ENCODE measurements at places on chromosomes 5 and 9.

DNA sequence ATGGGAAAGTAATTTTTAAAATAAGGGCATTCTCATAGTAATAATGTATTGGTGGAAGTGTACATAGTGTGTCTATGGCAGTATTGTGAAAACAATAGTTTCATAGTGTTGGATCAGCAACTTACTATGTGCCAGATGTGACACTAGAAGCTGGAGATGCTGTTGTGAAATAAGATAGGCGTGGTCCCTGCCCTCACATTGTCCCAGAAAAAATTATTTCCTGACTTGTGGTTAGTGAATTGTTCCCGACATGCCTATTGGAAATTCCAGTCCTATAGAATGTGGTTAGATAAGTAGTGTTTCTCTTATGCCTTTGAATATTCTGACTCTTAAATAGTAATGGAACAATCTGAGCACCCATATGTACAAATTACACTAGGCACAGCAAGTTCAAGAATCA lies 55.3 kb upstream of the MTAP start:
- no peak for DNase-seq

DNA sequence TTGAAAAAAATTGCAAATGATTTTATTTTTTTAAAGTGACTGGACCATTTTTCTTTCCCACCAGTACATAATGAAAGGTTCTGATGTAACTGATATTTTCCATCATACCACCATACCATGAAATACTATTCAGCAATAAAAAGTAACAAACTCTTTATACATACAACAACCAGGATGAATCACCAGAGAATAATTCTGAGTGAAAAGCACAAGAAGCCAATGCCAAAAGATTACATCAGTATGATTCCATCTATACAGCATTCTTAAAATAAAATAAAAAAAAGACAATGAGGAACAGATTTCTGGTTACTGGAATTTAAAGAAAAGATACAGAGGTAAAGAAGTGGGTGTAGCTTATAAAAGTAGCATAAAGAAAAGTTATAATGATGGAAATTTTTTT lies 423.7 kb upstream of the ST8SIA4 start:
- DNase-seq: no peak

DNA sequence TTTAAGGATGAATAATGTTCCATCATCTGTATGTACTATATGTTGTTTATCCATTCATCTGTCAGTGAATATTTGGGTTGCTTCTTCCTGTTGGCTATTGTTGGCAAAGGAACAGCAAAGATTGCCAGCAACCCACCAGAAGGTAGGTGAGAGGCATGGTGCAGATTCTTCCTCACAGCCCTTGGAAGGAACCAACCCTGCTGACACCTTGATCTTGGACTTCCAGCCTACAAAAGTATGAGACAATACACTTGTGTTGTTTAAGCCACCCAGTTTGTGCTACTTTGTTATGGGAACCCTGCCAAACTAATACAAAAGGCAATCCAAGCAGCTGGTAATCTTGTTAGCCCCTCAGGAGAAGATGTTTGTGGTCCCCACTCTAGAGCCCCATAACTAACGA lies 122.0 kb downstream of the CARTPT start:
- no peak for DNase-seq

- no peak for DNase-seq
These were observed 52.6 kb downstream of the ADAMTS16 start for GRCh38 chr5:5192681-5193080.

- DNase-seq: no peak
These were observed 29.2 kb upstream of the IL31RA start for GRCh38 chr5:55821731-55822512.

GRCh38 chr9:17401858-17402257 lies 177.0 kb upstream of the SH3GL2 start:
- DNase-seq: no peak

DNA sequence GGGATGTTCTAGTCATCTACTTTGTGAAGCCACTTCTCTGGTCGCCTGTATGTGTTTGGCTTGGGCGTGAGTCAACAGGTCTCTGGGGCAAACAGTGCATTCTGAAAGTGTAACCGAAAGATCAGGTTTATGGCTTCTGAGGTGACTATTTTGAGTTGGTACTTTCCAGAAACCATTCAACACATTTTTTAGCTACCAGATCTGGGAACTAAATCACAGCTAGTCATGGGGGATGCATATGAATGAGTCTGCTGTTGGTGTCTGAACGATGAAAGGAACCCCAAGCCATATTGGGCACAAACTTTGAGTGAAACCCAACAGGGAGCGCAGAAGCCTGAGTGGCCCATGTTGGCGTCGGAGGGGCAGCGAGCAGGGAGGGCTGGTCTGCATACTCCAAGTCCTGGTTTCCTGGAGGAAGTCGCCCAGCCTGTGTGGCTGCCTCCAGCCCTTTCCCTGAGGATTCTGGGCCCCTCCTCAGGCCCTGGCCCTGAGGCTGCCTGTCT lies 35.3 kb downstream of the UBE2QL1 start:
- DNase-seq: no peak

GRCh38 chr9:108639696-108640095 lies 216.1 kb downstream of the ACTL7B start:
- no peak for DNase-seq

- no peak for DNase-seq
These were observed 85.6 kb downstream of the SMIM15 start for GRCh38 chr5:61076626-61077025.

DNA sequence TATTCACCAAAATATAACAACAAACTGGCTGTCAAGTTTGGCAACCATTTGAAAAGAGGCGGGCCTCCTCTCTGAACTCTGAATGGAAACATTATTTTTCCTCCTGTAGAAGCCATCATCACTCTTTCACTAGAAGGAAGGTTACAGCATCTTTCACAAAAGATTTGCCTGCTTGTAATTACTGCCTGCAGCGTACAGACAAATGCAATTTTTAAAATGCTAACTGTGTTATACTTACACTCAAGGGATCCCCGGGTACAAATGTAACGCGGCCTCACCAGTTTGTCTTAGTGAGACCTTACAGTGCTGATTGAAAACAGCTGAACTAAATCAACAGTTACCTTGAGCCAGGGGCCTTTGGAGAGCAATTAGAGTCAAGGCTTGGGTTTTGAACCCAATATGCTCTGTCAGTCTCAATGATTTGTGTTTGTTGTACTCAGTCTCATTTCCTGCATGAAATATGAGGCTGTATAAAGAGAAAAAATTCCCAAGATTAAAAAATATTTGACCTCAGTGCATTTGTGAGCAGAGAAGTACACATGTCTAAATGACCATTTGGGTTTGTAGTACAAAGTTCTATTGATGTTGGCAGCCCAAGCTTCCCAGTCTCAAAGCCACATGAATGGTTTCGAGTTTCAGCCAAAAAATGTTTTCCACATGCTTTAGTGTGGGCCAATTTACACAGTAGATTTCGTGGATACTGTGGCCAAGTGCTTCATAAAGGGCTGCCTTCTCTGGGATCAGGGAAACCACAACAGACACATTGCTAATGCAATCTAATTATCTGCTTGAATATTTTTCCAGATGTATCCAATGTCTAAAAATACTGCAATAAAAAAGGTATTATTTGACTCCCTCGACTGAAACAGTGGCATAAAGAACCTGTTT lies 500.0 kb downstream of the SPATA31D1 start:
- no peak for DNase-seq

- DNase-seq: no peak
These were observed 64.3 kb downstream of the GLDC start for GRCh38 chr9:6581253-6581652.

DNA sequence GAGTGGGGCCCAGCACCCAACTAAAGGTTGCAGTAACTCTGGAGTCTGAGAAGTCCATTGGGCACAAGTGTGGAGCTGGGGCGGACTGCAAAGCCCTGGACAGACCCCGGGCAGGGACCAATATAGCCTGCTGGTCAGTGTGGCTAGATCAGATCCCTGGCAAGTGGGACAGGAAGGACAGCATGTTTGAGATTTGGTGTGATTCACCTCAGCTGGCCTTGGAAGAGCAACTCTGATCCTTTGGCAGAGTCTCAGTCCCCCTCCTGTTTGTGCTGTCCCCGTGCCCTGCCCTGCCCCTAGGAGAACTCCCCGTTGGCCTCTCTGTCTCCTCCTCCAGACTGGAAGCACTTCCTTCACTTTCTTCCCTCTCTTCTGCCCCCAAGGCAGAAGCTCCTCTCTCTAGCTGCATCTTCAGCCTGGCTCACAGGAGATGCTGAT lies 255.3 kb downstream of the FSTL4 start:
- DNase-seq: no peak

GRCh38 chr9:130991778-130992681 lies 16.9 kb upstream of the LAMC3 start:
- DNase-seq: no peak

DNA sequence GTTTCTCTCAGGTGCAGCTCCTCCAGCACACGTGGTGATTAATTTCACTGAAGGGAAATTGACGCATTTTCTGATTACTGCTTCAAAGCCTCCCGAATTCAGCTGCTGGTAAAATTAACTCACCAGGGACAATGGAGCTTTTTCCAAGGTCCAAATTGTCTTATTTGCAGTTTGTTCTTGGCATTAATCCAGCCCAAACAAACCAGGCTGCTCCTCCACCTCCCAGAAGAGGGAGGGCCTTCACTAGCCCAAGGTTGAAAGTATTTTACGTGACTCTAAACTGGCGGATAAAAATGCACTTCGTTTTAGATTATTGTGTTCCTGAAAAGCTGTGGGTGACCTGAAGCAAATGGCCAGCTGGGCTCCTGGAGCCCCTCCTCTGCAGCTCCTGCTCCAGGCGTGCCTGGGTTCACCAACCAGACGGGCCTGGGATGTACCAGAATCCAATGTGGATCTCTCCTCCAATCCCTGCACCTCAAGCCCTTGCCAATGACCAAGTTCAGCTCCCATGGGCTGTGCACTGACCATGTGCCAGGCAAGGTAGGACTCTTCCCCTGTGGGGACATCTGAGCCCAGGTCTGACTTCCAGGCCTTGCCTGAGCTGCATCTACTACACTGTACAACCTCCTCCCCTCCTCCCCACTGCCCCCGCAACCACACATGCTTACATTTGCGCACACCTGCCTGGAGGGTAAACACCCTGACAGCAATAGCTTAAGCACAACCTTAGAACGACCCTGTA lies 193.4 kb downstream of the CDK5RAP2 start:
- DNase-seq: no peak

- no peak for DNase-seq
These were observed 90.1 kb upstream of the SLC12A2 start for GRCh38 chr5:127993476-127993875.

DNA sequence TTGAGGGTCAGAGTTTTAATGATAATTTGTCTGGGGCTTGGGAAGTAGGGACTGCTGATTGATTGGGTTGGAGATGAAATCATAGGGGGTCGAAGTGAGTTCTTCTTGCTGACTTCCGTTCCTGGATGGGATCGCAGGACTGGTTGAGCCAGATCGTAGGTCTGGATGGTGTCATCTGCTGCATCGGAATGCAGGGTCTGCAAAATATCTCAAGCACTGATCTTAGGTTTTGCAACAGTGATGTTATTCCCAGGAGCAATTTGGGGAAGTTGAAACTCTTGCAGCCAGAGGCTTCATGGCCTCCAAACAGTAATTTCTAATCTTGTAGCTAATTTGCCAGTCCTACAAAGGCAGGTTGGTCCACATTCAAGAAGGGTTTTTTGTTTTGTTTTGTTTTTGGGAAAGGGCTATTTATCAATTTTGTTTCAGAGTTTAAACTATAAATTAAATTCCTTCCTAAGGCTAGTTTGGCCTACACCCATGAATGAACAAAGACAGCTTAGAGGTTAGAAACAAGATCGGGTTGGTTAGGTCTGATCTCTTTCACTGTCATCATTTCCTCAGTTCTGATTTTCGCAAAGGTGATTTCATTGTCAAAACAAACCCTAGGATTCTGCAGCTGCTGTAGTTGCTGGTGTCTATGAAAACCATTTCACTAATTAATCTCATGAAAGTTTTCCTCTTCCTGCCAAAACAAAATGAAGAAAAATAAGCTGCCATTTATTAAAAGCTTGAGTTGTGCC lies 388.0 kb downstream of the TMEM232 start:
- DNase-seq: no peak

DNA sequence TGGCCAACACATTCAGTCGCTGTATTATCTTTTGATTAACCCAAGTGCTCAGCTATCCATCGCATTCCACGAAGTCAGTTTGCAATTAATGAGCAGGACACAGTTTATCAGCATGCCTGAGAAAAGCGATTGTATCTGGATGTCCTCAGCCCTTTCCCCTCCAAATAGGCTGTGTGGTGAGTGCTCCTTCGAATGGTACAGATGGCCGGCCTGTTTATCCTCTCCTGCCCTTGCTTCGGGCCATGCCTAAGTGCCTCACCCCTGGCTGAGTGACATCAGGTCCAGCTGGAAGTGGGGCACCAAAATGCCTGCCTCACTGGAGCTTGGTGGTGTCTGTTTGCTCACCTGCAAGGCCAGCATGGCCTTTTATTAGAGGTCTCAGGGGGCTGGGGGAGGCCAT lies 317.3 kb downstream of the GADD45G start:
- DNase-seq: no peak

- peak; percentile 16 for DNase-seq
These were observed 123.6 kb downstream of the PALM2AKAP2 start for GRCh38 chr9:109903515-109904138.

DNA sequence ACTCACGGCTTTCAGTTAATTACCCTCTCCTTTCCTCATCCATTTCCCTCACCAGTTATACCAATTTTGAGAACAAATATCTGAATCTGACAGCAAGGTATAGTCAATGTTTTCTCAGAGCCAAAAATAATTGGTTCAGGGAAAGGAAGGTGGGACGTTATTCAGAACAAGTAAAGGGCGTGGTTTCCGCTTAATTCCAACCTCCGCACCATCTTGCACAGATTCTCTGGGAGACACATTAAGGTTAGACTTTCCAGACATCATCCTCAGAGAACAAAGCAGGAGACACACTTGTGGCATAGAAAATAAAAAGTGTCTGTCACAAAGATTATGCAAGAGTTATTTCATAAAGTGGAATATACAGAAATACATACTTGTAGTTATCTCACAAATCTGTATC lies 441.2 kb downstream of the IRX1 start:
- DNase-seq: no peak

Measured in activated naive CD4-positive, alpha-beta T cell (primary cell).